ENCODE measurements at places on chromosomes 11 and 22.

GRCh38 chr11:39541945-39542351 lies 1917.5 kb downstream of the LRRC4C start:
- no peak for DNase-seq

DNA sequence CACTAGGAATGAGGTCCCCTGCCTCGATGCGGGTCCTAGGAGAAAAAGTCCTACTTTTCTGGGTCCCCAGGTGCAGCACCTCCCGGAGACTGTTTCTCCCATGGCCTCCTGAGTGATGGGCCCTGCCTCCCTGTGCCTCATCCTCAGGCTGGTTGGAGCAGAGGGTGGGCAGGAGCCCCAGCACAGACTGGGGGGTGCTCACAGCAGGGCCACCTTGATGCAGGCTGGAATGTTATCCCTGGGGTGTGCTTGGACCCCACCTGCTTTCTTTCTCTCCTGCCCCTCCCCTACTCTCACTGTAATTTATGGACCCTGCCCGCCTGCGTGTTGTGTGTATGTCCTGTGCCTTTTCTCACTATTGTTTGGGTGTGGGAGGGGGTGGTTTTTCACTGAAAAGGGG lies 8.1 kb downstream of the SHISA8 start:
- DNase-seq: no peak

DNA sequence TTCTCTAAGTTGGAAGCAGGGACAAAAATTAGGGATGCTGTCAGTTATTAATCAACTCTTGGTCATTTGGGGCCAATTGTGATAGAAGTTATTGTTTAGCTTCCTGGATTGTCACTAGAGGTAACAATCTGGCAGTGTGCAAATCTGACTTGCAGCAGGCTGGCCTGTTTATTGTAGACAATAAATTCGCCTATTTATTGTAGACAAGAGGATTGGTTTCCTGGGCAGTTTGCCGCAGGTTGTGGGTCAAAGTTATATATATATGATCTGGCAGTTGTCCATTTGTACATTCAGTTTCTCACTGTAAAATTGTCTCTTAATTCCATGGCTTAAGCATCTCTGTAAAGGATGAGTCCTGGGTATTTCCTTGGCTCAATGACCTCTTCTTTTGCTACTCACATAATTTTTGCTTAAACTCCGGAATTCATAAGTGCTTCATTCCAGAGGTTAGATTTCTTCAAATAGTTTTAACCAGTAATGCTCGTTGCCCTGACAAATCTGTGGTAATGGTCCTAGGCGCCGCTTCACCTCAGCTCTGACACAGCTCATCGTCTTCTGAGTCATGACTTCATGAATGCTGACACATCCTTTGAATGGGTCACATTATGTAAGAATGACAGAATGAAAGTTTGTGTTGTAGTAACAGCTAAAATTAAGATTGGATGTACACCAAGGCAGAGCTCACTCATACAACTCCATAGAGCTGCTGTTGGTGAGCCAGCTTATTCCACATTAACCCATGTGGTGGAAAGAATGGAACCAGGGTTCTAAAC lies 7.8 kb upstream of the MMP3 start:
- no peak for DNase-seq

- no peak for DNase-seq
These were observed 14.4 kb downstream of the SCARF2 start for GRCh38 chr22:20423008-20423905.

DNA sequence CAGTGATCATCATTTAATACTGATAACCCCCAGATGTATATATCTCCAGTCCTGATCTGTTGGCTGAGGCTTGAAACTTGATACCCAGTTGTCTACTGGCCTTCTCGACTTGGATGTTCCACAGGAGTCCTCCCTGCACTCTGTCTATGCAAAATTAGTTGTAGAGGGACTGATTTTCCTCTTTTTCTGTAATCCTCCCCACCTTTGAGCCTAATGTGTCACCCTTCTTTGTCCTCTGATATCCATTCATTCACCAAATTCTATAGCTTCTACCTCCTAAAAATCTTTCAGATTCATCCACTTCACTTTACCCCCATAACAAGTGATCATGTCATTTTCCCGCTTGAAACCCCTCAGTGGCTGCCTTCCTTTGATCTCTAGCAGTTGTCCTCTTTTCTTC lies 16.4 kb downstream of the COA4 start:
- no peak for DNase-seq

- no peak for DNase-seq
These were observed 1030.8 kb upstream of the CCDC90B start for GRCh38 chr11:84316866-84317555.
